IMR-90 (cell line): ENCODE measurements at places on chromosomes 16 and 17.
A peak's percentile ranks its signal among the peaks of the same experiment; 100 is the strongest.

DNA sequence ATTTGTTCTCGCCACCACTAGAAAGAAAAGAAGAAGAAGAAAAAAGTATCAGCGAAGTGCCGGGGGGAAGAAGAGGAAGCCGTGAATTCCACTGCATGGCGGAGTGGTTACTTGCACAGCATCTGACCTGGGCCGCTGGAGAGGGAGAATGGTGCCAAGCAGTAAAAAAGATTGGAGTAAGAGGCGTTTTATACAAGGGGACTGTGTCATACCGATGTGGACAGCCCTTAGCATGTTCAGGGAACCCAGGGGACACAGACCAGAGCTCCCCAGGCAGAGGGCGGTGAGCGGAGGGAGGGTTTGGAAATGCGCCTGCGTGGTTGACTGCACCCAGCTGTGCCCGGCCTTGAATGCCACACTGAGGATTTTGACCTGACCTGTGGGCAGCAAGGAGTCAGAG is 52.8 kb downstream of the PLXDC1 start:
- no peak for DNase-seq

DNA sequence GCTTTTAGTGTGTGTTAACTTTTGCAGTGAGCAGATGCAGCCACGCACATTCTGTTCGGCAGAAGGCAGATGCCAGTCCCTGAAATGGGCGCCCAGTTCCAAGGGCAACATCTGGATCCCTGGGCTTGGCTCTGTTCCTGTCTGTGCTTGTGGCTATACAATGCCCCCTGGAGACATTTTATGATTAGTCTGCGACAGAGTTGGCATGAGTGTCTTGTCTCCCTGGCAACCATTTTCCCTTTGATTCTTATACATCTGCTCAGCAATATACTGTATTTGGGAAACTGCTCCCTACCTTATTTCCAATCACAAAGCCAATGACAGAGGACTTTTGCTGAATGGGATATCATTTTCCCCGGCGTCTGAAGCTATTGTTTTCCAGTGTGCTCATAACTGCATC is 1629.5 kb upstream of the GOT2 start:
- no peak for DNase-seq

DNA sequence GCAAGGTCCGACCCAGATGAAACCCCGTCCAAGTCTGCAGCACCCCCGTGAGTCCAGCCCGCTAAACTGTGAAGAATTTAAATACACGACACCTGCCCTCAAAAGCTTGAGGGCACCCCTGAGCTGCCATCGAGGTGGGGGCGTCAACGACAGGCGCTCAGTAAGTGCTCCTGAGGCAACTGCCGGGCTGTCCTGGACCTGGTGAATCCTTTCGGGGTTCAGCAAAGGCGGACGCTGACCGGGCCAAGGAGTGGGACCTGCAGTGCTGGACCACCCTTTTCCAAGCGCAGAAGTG is 512 bp upstream of the ENDOV start:
- no peak for DNase-seq

DNA sequence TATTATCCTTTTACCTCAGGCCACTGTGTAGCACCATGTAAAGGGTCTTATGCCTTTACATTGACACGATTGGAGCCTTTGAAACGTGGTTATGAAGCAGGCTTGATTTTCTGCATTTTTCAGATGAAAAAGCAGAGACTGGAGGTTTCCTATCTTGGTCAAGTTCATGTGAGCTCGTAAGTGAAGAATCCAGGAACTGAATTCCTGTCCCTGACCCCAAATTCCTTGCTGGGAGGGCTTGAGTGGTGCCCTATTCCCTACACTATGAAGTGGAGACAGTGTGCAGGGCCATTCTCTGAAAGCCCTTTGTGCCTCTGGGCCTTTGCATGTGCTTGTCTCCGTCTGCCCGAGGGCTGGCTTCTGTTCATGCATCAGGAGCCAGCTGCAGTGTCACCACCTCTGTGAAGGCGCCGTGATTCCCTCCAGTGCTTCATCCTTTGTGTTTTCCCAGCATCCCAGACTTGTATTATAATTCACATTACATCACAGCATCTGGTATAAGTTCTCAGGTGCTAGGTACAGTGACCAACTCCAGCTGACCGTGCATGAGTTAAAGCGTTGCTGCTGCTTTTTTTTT is 181.1 kb downstream of the SNX29 start:
- peak; percentile 67 for DNase-seq

DNA sequence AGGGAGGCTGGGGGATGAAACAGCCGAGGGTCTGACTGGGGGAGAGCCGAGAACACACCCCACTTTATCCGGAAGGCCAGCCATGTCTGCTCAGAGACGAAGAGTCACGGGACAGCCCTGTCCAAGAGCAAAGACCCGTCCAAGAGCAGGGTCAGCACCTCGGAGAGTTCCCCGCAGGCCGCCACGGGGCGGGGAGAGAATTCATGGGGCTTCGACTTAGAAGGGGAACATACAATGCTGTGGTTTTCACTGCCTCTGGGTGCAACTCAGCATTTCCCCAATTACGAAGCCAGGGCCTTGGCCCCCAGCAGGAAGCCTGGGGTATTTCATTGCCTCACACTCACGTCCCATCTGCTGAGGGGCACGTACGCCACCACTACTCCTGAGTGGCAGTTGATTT is 59.3 kb downstream of the JPH3 start:
- peak; percentile 43 for DNase-seq

- DNase-seq, result peak; percentile 61
Measured at GRCh38 chr16:11181899-11182279, 74.1 kb downstream of the SOCS1 start.

GRCh38 chr17:13016881-13017654 is 759 bp downstream of the ELAC2 start:
- peak; percentile 10 for DNase-seq

DNA sequence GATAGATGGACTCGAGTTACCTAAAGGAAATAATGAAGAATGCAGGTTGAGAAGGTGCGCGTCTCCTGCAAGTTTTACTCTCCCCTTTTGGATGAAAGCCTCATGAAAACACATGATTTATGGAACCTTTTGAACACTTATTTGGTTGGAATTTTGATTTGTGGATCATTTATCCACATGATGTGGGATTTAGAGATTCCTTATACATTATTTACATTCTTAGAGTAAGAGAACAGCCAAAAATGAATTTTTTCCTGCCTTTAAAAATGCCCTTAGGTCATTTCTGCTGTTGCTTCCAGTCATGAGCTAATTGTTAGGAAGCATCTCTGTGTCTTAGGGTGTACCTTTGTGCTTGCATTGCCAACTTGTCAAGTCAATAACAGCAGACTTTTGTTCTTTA is 99.9 kb downstream of the RPTOR start:
- peak; percentile 50 for DNase-seq

GRCh38 chr17:6041246-6041645 is 28.9 kb upstream of the WSCD1 start:
- no peak for DNase-seq

DNA sequence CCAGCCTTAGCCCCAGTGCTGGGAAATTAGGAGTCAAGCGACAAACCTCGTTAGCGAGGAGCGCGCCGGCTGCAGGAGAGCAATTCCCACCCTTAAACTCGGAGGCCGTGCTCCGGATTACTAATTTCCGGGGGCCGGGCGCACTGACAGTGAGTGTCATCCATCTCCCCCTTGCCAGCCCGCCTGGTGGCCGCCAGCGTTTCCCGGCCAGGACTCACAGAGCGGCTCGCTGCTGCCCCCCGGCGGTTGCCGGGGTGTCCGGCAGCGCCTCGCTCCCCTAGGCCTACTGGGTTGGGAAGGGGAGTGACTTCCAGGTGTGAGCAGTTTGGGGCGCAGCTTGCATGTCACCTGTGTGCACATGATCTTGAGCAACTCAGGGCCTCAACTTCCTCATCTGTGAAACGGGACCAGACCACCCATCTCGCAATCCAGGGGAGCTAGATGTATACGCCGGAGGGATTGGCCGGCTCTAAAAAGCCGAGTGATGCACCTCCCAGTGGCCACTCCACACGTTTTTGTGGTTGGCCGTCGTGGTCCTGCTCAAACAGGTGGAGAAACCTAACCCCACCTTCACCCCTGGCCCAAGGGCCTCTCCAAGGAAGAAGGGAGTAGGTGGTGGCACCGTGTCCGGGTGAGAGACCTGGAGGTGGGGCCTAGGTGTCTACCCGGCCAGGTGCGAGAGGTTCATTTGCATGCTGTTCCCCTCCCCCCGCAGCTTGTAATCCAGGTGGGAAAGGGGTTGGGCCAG is 2.5 kb upstream of the GSE1 start:
- DNase-seq, result peak; percentile 81

DNA sequence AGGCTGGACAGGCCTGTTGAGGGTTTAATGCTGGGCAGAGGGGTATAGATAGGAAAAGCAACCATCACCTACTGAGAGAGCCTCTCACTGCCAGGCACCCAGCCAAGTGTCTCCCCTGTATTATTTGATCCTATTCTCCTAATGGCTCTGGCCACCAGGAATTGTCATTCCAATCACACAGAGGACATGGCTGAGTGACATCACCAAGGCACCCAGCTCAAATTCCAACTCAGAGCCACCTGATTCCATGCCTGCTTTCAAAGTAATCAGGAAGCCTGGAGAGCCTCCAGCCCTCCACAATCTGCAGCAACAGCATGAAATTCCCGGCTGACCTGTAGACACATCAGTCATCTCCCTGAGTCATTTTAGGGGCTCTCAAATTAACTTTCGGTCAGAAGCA is 368.9 kb upstream of the C16orf82 start:
- DNase-seq, result no peak

DNA sequence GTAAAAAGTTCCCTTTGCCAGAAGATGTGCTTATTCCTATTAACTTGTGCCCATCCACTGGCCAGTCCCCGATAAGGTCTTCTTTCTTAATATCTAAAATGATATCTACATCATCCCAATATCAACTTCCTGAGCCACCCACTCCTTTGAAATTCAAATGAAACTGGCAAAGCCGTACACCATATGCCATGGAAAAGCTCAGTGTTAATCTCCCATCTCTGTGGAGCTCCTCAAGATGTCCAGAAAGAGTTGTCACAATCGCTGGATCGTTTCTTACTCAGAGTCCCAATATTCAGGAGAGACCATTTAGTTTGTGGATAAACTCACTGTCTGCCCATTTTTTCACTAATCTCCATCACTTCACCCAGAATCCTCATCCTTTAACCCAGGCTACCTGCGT is 420.7 kb downstream of the NPIPA8 start:
- no peak for DNase-seq

DNA sequence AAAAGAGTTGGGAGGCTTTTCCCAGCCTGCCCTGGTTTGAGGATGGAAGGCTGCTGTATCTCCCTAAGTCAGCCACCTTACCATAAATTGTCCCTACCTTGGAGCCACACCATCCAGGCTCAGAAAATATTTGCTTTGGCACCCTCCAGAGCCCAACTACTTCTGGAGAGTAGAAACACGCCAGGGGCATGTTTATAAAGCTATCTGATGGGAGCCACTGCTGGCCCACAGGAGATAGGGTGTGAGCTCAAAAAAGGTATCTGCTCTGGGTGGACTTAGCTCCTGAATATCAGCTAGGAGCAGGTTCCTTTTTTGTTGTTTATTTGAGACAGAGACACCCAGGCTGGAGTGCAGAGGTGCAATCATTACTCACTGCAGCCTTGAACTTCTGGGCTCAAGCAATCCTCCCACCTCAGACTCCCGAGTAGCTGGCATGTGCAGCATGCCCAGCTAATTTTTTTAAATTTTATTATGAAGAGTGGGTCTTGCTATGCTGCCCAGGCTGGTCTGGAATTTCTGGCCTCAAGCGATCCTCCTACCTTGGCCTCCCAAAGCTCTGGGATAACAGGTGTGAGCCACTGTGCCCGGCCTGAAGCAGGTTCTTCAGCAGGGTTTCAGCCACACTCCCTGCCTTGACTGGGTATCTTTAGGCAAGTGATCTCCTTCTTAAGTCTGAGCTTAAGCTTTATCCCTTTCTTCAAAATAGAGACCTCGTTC is 147.1 kb downstream of the SALL1 start:
- no peak for DNase-seq
